ENCODE measurements at places on chromosomes 7 and 10.

DNA sequence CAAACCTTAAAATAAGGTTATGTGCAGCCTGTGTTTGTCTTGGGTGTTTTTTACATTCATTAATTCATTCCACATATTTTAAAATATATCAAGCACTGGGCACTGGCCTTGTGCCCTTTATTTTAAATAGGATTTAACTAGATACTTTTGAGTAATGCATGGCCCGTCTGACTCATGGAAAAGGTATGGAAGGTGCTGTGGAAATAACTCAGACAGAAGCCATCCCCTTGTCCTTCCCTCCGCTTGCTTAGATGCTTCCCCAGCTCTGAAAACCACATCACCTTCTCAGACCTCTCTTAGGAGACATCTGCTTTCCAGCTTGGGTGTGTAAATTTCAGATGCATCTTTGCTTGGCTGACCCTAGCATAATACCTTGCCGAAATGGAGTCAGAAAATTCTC, 30.5 kb downstream of the SLC18A2 start:
- no peak for DNase-seq

DNA sequence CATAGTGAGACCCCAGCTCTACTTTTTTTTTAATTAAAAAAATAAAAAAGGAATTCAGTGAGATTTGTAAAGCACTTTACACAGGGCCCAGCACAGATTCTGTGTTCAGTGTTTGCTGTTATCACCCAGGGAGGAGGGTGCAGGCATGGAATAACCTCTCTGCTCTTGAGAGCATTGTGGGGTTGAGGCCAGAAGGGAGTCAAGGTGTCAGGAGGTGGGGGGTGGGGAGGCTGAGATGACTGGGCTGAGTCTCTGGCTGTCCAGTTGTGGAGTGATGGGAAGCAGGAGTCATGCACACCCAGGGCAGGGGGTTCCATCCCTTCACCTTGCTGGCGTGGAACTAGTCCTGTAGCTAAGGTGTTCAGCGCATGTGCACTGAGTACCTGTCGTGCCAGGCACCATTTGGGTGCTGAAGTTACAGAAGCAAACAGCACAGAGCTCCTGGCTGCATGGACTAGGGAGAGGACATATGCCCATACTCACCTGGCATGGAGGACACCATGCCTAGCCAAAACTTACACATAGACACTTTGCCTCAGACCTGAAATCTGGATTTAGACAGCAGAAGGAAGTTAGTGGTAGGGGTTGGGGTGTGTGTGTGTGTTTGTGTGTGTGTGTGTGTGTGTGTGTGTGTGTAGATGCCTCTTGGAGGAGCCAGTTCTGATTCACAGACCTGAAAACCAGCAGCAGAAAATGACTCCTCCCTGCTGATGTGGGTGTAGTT, 69.2 kb upstream of the LRRC4 start:
- DNase-seq = no peak

GRCh38 chr10:67788028-67788886, 49.7 kb downstream of the DNAJC12 start:
- peak; percentile 40 for DNase-seq

DNA sequence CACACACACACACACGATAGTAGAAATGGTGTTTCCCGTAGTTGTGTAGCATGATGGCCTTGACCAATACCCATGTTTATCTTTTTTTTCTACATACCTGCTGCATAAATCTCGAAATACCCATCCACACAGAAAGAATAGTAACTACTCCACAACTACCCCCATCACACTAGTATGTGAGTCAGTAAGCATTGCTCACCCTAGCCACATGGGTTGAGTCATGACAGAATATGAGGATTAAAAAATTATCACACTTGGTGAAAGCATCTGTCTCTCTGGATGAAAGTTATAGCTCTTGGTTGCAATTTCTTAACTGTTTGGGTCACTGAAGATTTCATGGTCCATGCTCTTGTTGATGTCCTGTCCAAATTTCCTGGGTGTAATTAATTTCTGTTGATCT, 103.4 kb upstream of the MDFIC start:
- no peak for DNase-seq

GRCh38 chr10:117316701-117317100, 58.5 kb downstream of the PDZD8 start:
- DNase-seq = no peak

DNA sequence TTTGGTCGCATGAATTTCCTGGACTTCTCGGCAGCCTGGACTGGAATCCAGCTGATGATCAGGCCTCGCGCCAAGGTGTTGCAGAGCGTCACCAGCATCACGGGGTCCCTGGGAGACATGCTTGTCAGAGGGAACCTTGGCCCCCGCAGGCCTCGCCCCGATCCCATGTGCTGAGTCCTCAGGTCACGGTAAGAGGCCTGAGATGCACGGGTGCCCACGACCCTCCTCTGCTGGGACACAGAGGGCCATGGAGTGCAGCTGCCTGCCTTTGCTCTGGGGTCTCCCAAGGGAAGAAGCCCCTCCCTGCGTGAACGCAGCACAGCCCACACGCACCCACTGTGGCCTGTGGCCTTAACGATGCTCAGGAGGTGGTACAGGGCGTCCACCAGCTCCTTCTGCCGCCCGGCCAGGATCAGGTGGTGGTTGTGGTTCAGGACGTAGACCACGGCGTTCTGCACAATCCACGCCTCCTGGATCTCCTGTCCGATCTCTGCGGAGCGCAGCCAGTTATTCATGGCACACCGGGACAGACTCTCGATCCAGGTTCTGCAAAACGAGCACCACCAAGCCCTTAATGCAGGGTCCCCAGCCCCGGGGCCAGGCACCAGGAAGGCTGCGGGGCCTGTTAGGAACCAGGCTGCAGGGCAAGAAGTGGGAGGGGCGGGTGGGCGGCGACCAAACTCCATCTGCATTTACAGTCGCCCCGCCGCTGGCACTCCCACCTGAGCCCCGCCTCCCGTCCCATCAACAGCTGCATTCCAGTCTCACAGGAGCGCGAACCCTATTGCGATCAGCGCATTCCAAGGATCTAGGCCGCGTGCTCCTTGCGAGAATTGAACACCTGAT, 29.4 kb downstream of the CFAP46 start:
- no peak for DNase-seq

DNA sequence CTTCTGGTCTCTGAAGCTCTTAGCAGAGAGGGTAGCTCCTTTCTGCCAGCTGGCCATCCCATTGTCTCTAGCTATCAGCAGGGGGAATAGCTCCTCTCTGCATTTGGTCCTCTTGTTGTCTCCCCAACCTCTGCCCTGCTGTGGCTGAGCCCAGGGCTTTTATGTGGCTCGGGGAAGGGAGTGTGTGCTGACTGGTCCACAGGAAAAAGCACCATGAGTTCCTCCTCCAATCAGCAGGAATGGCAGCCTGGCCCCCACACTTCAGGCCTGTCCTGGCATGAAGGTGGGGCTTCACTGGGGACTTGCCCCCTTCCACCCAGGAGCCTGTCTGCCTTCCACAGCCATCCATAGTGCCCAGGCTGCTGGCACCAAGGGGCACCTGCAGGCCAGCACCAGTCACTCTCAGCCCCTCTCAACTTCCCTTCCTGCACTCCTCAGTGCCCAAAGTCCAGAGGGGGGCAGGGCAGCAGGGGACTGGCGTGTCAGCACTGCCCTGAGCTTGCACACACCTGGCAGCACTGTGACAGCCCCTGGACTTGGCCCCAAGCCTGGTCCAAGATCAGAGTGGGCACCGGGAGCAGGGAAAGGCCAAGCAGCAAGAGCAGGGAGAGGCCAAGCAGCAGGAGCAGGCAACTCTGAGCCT, 36.2 kb downstream of the NOLC1 start:
- no peak for DNase-seq

GRCh38 chr7:94510582-94511496, 1.2 kb downstream of the CASD1 start:
- peak; percentile 31 for DNase-seq

DNA sequence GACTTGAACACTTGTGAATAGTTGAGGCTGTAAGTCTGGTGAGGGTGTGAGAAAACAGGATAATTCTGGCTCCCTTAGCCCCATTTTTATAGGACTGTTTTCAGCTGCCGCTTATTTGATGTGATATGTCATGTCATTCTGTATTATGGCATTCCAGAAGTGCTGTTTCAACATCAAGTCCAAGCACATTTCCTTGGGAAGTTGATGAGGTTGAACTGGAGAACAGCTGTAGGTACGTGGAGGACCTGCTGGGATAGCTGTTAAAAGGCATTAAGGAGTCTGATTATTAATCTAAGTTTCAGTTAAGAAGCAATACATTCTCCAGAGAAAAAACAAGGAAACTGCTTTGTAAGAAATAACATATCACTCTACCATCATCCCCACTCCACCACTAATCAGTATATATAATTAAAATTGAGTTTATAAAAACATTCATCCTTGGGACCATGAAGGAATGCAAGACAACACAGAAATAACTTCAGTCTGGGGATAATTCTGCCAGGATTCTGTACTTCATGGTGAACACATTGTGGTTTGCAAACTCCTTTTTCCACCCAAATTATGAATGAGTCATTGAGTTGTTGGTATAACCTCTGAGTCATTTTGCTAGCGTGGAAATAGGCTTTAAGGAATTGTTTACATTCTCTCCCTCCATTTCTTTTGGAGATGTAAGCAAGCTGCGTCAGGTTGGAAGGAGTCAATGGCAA, 39.9 kb upstream of the TMEM229A start:
- no peak for DNase-seq

DNA sequence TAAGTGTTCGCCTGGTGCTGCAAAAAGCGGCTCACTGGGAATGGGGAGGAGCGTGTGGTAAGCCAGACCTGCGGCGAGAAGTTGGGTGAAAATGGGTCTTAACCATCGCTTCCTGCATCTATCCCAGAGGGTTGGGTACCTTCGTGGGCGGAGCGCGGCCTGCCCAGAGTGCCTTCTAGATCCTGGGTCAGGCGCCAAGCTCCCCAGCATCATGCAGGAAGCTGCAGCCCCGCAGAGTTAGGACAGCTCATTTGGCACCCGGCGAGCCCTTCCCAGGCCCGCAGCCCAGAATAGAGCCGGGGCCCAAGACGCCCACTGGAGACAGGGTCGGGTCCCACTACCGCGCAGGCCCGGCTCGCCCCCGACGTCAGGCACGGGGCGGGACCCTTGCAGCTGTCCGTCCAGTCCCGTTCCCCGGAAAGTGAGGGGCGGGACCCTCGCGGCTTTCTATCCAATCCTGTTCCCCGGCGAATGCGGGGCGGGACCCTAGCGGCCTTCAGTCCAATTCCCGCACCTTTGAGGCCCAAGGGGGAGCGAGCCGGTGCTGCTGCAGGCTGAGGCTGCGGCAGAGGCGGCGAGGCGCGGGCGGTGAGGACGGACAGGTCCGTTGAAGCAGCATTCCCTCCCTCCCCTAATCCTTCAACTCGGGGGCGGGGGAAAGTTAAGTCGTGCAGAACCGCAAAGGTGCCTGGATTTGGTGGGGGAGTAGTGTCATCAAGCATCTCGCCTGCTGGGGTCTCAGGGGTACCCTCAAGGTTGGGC, at the start of gene CROT:
TSS of gene CROT (plus strand) at position 499 of the 762 bp plus-strand sequence. CDS start 3,405 bp downstream, outside the sequence.
- peak; percentile 89 for DNase-seq

DNA sequence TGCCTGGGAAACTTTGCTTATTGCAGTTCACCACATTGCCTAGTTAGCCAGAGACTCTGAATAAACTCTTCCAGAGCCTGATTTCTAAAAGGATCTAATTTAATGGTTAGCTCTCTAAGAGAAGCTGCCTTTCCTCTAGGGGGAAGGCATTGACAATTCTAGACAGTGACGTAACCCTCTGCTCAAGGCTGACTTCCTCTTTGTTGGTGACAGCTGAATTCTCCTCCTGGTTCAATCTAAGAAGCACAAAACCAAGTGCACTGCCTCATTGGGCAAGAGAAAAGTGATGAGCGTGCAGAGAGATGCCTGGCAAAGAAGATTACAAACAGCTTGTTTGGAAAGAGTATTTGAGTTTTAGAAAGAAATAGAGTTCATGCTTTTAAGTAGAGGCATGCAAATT, 102.7 kb downstream of the MACC1 start:
- no peak for DNase-seq

DNA sequence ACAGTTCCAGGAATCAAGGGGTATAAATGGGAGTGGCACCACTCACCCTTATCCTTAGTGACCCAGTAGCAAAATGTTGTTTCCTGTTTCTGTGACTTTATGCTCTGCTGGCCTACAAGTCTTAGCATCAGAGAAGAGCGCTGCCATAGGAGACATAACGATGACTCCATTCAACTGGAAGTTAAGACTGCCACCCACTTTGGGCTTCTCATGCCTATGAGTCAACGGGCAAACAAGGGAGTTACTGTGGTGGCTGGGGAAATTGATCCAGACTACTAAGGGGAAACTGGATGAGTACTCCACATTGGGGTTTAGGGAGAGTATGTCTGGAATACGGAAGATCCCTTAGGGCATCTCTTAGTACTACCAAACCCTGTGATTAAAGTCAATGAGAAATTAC, 40.6 kb upstream of the PIK3CG start:
- DNase-seq = no peak

GRCh38 chr7:83457022-83457892, 191.7 kb downstream of the SEMA3E start:
- no peak for DNase-seq

DNA sequence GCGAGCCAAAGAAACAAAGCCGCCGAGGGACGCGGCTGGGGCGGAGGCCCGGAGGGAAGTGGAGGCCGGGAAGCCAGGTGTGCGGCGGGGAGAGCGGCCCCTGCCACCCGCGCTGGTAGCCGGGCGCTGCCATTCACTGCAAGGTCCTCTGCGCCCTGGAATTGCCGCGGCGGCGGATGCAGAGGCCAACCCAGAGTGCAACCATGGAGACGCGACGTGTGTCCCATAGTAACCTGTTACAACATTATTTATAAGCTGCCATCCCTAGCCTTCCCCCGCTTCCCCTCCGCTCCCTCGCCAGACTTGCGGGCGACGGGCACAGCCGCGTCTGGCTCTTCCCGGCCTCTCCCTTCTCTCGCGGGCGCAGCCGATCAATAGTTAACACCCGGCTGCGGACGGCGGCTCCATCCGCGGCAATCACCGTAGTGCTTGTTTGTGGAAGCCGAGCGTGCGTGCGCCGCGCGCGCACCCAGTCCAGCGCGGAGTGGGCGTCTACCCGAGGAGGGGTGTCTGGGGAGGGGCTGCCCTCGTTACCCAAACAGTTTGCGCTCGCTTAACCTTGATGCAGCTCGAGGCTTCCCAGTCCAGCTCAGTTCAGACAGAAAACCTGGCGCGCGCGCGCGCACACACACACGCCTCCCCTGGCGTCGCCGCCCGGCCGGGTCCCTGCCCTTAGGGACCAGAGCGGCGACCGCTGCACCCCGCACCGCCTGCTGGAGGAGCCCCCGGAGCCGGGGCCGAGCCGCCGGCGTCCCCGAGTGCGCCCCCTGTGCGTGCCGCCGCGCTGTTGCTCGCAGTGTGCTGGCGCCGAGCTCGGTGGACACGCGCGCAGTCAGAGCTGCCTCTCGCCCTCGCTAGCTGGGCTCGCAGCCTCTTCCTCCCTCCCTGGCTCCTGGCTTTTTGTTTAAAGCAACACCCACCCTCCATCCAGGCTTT, 165.4 kb upstream of the DPP6 start:
- DNase-seq = no peak
